ENCODE measurements at places on chromosomes 2 and 18. TPM values are rescaled to one million over a fixed set of nuclear protein-coding genes. Genes with fewer than 3 reads are reported as not detected.

- DNase-seq: no peak
Measured at GRCh38 chr2:168166902-168167510, 80.4 kb downstream of the STK39 start.

- no peak for DNase-seq
Measured at GRCh38 chr2:201975434-201975833, 58.2 kb upstream of the FZD7 start.

GRCh38 chr2:215431778-215432758 lies 3.8 kb downstream of the FN1 start:
- no peak for DNase-seq

STK16 gene
- polyA plus RNA-seq: 34.9 TPM

GRCh38 chr2:44273076-44273475 lies 2.2 kb upstream of the SLC3A1 start:
- no peak for DNase-seq
